ENCODE measurements at places on chromosomes 11 and 22.

GRCh38 chr22:32822179-32822877, 20.8 kb downstream of the TIMP3 start:
- DNase-seq, result no peak

- DNase-seq, result no peak
Measured at GRCh38 chr11:83676056-83676601, 390.0 kb upstream of the CCDC90B start.

DNA sequence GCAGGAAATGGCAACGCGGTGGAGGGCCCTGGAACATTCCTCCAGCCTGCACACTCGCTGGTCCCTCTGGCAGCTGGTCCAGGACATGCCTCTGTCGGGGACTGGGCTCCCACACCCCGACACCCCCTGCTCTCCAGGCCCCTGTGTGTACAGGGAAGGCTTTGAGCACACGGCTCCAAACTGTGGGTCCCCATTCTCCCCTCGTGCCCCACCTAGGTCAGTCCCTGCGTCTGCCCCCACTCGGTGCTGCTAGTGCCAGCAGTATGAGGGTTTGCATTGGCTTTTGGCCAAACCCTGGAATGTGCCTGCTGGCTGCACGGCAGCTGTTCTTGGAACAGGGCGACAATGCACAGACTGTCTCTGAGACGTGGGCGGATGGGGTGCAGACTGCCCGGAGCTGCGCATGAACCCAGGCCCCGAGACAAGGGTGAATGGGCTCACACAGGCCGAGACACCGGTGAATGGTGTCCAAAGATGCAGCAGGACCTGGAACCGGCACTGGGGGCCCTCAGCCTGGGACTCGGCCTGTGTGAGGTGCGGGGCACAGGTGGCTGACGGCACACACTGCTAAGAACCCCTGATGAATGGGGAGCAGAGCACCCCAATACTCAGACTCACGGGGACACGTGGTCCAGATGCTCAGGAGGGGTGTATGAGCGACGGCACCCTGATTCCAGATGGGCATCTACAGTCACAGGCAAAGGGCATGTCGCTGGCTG, 7.5 kb upstream of the SYT8 start:
- no peak for DNase-seq

DNA sequence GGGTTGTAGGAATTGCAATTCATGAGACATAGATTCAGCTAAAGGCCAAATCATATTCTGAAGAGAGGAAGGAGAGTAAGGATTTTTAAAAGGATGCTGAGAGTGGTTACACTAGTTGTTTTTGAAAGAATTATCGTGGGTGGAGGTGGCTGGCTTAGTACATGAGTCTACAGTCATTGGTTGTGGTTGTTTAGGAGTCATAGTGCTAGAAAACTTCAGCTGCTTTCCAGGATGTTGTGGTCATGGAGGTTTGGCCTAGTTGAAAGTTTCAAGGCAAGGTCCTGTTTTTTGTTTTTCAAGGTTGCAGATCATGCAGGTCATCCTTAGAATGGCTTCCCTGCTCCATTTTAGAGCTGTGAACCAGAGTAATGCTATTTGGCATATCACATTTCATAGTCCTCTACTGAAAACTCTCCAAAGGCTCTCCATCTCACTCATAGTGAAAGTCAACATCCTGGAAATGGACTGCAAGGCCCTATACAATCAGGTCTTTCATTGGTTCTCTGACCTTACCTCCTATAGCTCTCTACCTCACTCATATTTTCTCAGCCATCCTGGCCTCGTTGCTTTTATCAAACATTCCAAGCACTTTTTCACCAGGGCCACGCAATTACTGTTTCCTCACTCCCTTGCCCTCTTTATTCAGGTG, 26.1 kb upstream of the ZBTB44 start:
- DNase-seq, result no peak

GRCh38 chr11:75822541-75822940, 7.5 kb downstream of the UVRAG start:
- no peak for DNase-seq

GRCh38 chr22:44816141-44816540, 63.8 kb downstream of the ARHGAP8 start:
- no peak for DNase-seq

- DNase-seq, result no peak
Measured at GRCh38 chr11:61742391-61742790, 10.0 kb upstream of the MYRF start.

GRCh38 chr11:76448506-76448905, 3.7 kb downstream of the EMSY start:
- DNase-seq, result no peak
